BJ (cell line): ENCODE measurements at places on chromosomes 16 and 17.

DNA sequence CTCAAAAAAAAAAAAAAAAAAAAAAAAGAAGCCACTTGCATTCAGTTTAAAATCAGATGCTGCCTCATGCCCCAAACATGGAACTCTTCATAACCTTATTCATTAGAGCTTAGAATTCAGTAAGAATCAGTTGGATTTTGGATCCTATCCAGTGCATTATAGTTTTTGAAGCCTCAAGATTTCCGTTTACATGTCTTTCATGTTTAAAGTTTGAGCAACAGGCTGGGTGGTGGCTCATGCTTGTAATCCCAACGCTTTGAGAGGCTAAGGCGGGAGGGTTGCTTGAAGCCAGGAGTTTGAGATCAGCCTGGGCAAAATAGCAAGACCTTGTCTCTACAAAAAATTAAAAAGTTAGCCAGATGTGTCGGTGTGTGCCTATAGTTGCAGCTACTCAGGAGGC lies 55.0 kb downstream of the SNTB2 start:
- DNase-seq: no peak

DNA sequence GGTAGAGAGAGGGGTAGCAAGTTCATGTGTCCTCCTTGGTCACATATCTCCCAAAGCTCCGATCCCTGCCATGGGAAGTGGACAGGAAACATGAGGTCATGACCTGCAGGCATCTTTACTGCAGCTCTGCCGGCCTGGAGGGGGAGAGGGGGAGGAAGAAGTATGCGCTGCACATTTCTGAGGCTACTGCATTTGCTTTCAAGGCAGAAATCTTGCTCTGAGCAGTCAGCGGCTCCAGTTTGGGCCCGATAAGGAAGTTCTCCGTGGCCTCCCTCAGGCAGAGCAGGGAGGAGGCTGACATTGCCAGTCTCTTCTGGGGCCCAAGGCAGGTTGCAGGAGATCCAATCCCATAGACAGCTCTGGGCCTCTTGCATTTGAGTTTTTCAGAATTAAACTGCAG lies 1.5 kb upstream of the NHERF1 start:
- no peak for DNase-seq

- DNase-seq: peak; percentile 24
These were observed 53.1 kb downstream of the FOXL1 start for GRCh38 chr16:86631444-86631843.

DNA sequence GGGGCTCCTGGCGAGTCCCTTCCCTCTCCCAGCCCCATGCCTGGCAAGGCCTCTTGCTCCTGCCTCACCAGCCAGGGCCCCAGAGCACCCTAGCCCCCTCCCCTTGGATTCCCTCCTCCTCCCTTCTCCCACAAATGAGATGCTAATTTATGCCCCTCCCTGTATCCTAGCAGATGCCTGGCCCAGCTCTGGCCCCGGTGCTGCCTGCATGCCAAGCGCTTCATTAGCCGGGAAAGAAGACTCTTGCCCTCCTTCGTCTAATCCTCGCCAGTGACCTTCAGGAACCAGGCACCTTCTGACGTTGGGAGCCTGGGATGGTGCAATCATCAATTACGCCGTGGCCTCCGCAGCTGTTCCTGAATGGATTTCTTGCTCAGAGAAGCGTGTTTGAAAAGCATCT lies 127.8 kb downstream of the SDK2 start:
- DNase-seq: no peak

- DNase-seq: no peak
These were observed 78.3 kb downstream of the RPA1 start for GRCh38 chr17:1907909-1908698.

GRCh38 chr16:77869997-77870813 lies 81.8 kb downstream of the VAT1L start:
- no peak for DNase-seq

DNA sequence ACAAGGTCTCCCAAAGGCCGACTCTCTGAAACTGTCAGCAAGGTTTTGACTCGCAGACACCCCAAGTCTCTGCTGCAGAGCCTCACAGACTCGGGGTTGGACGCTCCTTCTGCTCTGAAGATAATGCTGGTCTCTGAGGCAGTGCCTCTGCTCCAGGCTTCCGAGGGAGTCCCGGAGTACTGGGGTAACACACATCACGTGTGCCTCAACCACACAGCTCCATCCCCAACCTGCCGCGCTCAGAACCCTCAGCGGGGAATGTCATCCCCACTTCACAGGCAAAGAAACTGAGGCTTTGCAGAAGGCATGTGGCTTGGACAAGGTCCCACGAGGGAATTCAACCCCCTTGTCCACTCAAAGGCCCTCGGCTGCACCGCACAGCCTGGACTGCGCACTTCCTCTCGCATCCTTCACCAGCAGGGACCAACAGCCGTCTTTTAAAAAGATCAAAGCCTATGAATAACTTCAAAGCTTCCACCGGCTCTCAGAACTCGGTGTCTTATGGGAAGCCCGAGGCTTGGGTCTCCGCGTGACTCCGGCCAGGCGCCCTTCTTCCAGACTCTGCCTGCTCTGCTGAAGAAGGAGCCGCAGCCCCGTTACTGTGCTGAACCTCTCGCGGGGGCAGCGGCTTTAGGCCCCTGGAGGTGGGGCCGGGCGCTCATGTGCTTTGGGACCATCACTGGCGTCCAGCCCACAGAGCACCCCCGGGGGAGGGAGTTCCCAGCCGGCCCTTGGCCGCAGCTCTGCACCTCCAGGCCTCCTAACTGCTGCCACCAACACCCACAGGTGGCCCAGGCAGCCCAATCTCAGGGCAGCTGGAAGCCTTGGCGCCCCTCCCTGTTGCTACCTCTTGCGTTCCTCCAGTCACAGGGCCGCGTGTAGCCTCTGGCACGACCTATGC lies 2.2 kb downstream of the TMEM204 start:
- no peak for DNase-seq

DNA sequence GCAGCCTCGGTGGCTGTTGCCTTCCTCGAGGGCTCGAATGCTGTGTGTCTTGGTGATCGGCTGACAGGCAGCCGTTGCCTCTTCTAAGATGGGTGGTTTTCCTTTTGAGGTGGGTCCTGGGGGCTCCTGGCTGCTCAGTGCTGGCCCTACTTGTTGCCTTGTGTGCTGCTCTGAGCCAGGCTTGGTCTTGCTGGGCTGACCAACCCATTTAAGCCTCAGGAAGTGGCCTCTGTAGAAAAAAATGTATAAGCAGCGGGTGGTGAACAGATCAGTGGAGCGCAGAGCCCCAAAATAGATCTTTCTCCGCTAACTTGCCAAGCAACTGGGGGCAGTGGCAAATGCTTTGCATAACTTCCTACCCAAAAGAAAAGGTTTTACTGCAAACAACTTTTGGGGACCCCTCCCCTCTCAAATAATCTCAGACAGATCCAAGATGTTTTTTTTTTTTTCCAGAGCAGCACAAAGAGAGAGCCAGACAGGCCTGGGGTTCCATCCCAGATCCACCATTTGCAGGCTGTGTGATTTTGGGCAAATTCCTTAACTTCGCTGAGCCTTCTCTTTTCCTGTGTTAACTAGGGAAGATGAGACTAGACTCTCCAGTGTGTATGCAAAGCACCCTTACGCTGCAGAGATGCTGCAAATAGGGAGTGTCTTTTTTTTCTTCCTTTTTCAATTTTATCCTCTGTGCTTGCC lies 42.5 kb downstream of the PLCG2 start:
- no peak for DNase-seq

DNA sequence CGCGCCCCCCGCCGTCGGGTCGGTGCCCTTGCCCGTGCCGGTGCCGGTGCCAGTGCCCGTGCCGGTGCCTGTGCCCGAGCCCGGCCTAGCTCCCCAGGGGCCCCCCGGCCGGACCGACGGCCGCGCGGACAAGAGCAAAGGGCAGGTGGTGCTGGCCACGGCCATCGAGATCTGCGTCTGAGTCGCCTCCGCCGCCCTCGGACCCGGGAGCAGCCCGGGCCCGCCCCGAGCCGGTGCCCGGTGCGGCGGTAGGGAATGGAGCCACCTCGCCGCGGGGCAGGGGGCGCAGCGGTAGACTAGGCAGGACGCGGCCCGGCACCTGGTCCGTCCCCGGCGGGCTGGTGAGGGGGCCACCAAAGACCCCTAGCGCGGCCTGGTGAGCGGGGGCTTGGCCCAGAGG lies 28.4 kb downstream of the SBK1 start:
- no peak for DNase-seq

DNA sequence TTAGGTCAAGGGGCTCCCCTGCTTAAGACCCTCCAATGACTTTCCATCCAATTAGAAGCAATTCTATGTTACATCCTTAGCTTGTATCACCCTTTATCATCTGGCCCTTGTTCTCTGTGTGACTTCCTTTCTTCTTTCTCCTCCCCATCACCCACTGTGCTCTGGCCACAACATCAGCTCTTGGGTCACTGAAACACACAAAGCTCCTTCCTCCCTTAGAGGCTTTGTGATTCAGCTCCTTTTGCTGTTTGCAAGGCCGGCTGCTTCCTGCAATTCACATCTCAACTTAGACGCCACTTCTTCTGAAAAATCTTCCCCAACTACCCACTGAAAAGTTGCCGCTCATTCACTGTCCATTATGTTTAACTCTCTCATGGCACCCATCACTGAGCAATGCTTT lies 130.9 kb upstream of the CACNG3 start:
- no peak for DNase-seq

DNA sequence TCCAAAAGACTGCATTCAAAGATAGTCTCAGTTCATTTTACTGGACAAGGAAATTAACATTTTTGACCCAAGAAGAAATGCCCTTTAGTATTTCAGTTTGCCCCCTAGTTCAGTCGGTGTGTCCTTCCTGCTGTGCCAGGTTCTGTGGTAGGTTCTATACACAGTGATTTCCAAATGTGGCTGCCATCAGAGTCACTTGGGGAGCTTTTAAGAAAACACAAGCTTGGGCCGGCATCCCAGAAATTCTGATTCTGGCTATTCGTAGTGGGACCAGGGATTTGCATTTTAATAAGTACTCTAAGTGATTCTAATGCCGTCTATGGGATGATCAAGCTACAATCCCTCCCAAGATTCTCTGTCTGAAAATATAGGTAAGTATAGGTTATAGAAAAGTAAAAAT lies 10.2 kb downstream of the RSPRY1 start:
- DNase-seq: no peak

GRCh38 chr16:48101069-48101674 lies 54.6 kb downstream of the ABCC12 start:
- DNase-seq: no peak

DNA sequence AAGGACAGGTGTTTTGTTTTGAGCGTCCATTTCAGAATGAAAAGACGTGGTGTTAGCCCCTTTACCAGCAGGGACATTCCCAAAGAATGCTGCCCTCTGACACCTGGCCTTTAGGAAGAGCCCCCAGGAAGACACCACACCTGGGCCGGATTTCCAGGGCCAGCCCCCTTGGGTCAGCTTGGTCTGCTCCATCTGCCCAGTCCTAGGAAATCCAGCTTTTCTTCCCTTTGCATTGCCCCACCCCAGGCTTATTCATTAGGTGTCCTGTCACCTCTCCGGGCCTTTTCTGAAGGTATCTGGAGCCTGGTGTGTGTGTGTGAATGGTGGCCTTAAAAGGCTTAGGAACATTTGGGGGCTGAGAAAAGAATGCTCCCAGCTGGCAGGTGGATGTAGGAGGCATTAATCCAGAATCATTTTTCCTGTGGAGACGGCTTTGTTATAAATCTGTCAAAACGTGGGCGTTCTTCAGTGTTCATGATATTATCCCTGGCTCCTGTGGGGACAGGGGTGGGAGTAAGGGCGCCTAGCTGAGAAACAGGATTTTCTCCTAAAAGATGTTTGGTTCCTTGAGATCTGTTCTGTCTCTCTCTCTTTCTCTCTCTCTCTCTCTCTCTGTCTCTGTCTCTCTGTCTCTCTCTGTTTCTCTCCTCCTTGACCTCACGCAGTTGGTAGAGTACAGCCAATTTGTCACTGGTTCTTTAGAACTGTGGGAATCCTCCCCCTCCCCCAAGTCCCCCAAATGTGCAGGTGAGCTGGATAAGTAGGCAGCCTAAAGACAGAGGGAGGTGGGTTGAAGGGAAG lies 84.0 kb downstream of the NTN1 start:
- DNase-seq: no peak
